Spinal cord (tissue), 10 donors: ENCODE measurements at places on chromosomes 5 and 9. TPM values are rescaled to one million over a fixed set of nuclear protein-coding genes. Genes with fewer than 3 reads are reported as not detected.

RMI1 gene
- 17.4 TPM for total RNA-seq

PCA3 gene
- 0.50 TPM for total RNA-seq

EGFLAM gene
- total RNA-seq = 124 TPM

PCDHA2 gene
- 3.3 TPM for total RNA-seq

DNA sequence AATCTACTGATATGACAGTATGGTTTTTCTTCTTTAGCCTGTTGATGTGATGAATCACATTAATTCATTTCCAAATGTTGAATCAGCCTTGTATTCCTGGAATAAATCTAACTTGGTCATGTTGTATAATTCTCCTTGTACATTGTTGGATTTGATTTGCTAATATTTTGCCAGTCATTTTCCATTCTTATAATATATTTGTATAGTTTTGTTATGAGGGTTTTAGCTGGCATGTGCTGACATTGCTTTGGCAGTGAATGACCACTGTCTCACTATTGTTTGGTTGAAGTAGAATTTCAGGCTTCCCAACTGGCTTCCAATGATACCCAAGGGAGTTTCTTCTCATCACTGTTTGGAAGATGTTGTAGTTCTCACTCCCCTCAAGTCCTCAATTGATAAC lies 983.0 kb upstream of the PTPRD start:
- DNase-seq = no peak

GRCh38 chr5:35876454-35876853 lies 19.8 kb downstream of the IL7R start:
- DNase-seq = no peak

GRCh38 chr5:126046846-126047571 lies 376.2 kb upstream of the GRAMD2B start:
- DNase-seq = no peak

GRCh38 chr5:109102096-109102690 lies 307.6 kb downstream of the PJA2 start:
- no peak for DNase-seq

DNA sequence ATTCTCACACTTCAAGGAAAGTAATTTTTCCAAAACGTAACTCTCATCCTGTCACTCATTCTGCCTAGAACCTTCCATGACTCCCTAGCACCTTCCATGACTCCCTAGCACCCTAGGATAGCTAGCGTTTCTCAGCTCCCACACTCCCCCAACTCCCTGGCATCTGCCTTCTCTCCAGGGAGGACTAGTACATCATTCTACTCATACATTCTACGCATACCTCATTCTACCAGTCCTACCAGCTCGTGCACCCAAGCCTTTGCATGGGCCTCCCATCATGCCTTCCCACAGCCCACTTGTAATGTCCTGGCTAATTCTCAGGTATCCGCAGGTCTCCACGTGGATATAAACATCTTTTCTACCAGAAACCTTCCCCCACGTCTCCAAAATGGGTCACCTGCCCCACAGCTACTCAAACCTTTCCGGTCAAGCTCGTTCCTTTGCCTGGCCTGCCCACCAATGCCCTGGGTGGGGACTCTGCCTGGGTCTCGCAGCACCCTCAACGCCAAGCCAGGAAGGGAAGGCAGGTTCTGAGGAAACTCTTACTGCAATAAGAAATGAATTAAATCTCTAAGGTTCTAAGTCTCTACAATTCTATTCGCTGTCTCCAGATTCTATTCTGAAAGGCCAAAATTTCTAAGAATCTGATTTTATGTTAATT lies 930 bp downstream of the ANKS6 start:
- DNase-seq = no peak
